ENCODE measurements at places on chromosomes 1 and 21. TPM values are rescaled to one million over a fixed set of nuclear protein-coding genes. Genes with fewer than 3 reads are reported as not detected.
A peak's percentile ranks its signal among the peaks of the same experiment; 100 is the strongest.

Gene SPRR2G
- not detected for total RNA-seq

Gene TNFRSF25
- total RNA-seq, result 0.46 TPM

Gene SLC9A1
- total RNA-seq, result 18.3 TPM

Gene SLC44A3
- total RNA-seq, result not detected

Gene C8B
- total RNA-seq, result not detected

Gene TCHHL1
- not detected for total RNA-seq

- no peaks in the 10 kb centered on the region for H3K4me1 ChIP-seq
- DNase-seq, result no peak
- no peaks in the 10 kb centered on the region for H3K27me3 ChIP-seq
- no peaks in the 10 kb centered on the region for H3K36me3 ChIP-seq
- H3K4me3 ChIP-seq, result no peak overlapping the region
- H3K27ac ChIP-seq, result no peak overlapping the region
These were observed 38.6 kb downstream of the LHX9 start for GRCh38 chr1:197955486-197956394.

- no peaks in the 10 kb centered on the region for H3K4me1 ChIP-seq
- no peak for DNase-seq
- no peak overlapping the region for H3K27ac ChIP-seq
- no peaks in the 10 kb centered on the region for H3K36me3 ChIP-seq
- no peak overlapping the region for H3K4me3 ChIP-seq
- peaks cover 3% of the 10 kb centered on the region for H3K27me3 ChIP-seq
These were observed 33.9 kb upstream of the GRHL3 start for GRCh38 chr1:24285231-24285630.

- H3K4me3 ChIP-seq, result no peak overlapping the region
- H3K4me1 ChIP-seq, result no peaks in the 10 kb centered on the region
- H3K27ac ChIP-seq, result no peak overlapping the region
- no peak for DNase-seq
- no peaks in the 10 kb centered on the region for H3K27me3 ChIP-seq
These were observed 97.6 kb upstream of the VANGL1 start for GRCh38 chr1:115544131-115544530.

DNA sequence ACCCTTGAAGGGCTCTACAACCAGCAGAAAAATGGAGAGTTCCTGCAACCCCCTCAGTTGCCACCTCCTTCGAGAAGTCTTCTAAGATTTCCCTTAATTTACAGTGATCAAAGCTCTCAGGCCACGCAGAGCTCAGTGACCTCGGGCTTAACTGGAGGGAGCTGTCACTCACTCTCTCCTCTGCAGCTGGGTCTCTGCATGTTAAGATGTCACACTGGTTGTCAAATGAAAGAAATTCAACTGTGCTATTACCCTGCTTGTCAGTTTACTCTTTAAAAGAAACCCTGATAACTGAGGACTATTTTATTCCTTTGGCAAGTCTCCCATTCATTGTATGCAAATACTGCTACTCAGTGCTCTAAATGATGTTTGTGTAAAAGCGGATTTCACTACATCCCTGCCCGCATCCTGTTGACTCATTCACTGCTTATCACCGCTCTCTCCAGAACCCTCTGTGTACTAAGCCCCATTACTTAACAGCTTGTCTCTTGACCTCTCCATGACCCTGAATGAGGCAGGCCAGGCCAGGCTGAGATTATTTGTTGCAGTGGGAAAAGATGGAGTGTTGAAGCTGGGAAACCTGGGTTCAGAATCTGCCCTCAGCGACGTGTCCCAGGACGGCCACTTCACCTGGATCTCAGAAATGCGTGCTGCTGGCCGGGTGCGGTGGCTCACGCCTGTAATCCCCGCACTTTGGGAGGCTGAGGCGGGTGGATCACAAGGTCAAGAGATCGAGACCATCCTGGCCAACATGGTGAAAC lies 13.7 kb downstream of the DHRS3 start:
- H3K4me3 ChIP-seq, result no peak overlapping the region
- no peaks in the 10 kb centered on the region for H3K4me1 ChIP-seq
- H3K27ac ChIP-seq, result no peak overlapping the region
- no peak for DNase-seq
- H3K36me3 ChIP-seq, result no peaks in the 10 kb centered on the region

GRCh38 chr1:24235921-24236788 lies 49.1 kb upstream of the IFNLR1 start:
- no peaks in the 10 kb centered on the region for H3K27me3 ChIP-seq
- no peak overlapping the region for H3K27ac ChIP-seq

- H3K4me1 ChIP-seq, result no peaks in the 10 kb centered on the region
- H3K36me3 ChIP-seq, result no peaks in the 10 kb centered on the region
- no peak overlapping the region for H3K27ac ChIP-seq
- DNase-seq, result no peak
- no peak overlapping the region for H3K4me3 ChIP-seq
These were observed 312.7 kb upstream of the C1orf174 start for GRCh38 chr1:4212796-4213195.

DNA sequence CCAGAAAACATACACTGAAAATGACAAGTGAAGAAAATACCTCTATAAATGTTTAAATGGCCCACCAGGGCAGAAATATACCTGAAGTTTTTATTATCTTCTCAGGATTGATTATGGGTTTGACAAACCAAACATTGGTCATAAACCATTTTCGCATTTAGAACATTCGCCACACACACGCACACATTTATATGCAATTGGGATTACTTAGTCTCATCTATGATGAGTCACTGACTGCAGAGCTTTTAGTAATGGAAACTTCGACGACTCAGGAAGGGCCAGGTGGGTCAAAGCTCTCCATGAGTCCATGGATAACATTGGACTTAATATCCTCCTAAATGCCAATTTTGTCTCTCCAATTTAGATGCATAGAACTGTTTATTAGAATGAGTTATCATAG lies 16.9 kb downstream of the NRDC start:
- H3K27ac ChIP-seq, result no peak overlapping the region
- no peak overlapping the region for H3K4me3 ChIP-seq
- DNase-seq, result no peak

DNA sequence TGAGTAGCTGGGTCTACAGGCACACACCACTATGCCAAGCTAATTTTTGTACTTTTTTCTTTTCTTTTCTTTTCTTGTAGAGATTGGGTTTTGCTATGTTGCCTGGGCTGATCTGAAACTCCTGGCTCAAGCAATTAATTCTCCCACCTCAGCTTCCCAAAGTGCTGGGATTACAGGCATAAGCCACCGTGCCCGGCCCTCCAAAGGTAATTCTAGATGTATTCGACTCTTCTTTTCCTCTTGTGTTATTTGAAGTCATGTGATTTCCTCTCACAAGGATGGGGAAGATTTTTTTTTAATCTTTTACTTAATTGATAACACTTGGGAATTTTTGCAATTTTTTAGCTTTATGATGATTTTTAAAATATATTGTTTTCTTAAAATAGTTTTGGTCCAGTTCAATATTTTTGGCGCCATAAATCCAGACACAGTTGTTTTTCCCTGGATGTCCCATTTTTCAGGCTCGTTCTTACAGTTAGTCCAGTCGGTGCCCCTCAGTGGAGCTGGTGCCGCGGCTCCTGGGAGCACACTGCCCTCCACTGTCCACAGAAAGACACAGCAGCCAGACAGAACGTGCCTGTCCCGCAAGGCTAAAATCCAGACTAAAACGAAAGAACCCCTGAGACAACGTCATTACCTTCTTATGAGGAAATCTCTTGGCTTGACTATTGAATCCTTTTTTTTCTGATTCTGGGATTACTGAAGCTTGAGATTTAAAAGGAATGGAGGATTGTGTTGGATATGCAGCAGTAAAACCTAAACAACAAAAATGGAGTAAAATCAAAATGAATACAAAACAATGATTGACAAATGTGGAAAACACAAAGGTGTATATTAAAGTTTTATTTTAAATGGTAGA lies 22.4 kb downstream of the STPG1 start:
- no peak for DNase-seq
- no peaks in the 10 kb centered on the region for H3K36me3 ChIP-seq
- peaks cover 25% of the 10 kb centered on the region for H3K4me1 ChIP-seq
- H3K27ac ChIP-seq, result peak overlapping the region; percentile 85
- H3K4me3 ChIP-seq, result peak overlapping the region; percentile 58
- H3K27me3 ChIP-seq, result no peaks in the 10 kb centered on the region

DNA sequence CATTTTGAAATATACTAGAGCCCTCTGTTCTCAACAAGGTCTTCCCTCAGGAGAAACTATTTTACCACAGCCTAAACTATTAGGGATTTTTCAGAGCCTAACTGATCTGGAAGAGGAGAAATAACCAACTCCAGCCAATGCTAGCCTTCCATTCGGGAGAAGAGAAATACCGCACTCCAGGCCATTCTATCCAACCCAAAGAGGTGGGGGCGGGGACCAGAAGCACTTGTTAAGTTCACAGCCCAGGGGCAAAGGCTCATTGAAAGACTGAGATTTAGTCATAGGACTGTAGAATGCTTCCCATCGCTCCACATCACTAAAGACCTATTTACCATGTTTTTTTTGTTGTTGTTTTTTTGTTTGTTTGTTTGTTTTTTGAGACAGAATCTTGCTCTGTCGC lies 35.4 kb upstream of the SLFNL1 start:
- H3K27me3 ChIP-seq, result no peaks in the 10 kb centered on the region
- no peak overlapping the region for H3K4me3 ChIP-seq
- H3K27ac ChIP-seq, result no peak overlapping the region
- H3K4me1 ChIP-seq, result peaks cover 4% of the 10 kb centered on the region

DNA sequence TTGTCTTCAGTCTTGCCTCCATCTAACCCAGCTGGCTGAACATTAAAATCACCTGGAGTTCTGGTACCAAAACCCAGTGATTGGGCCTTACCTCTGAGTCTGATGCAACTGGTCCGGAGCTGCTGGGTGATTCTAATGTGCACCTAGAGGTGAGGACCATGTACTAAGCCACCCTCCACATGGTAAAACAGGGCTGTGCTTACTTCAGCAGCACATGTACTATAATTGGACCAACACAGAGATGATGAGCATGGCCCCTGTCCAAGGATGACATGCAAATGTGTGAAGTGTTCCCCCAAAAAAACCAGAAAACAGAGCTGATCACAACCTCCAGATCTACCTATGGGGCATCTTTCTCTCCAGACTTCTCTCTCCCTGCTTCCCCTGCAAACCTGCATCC lies 37.0 kb downstream of the ELK4 start:
- no peaks in the 10 kb centered on the region for H3K27me3 ChIP-seq
- H3K4me3 ChIP-seq, result no peak overlapping the region
- DNase-seq, result no peak
- H3K27ac ChIP-seq, result peak overlapping the region; percentile 71
- H3K4me1 ChIP-seq, result peaks cover 44% of the 10 kb centered on the region

DNA sequence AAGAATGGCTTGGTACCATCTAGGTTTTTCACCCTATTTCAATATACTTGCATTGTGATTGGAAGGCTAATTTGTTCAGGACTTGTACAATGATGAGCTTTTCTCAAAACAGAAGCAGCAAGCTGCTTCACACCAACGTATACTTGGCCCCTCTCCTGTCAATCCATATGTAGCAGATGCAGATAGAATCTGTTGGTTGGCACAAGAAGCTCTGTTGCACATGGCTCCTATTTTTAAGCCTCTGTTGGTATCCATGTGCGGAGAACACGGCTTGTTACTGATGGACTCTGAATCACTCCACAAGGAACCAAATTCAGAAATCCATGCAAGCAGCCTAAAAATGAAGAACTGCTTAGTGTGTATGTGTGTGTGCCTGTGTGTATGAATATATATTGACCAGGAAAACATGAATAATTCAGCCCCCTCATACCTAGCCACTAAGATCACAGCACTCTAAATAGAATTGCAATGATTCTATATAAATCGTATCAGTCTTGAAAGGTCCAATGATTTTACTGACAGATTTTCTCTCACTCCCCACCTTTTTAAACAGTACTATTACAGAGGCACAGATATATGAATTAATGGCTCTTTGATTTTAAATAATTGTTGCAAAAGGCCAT lies 258.4 kb upstream of the DPYD start:
- no peak for DNase-seq
- no peak overlapping the region for H3K27ac ChIP-seq
- no peaks in the 10 kb centered on the region for H3K36me3 ChIP-seq
- H3K4me3 ChIP-seq, result no peak overlapping the region

DNA sequence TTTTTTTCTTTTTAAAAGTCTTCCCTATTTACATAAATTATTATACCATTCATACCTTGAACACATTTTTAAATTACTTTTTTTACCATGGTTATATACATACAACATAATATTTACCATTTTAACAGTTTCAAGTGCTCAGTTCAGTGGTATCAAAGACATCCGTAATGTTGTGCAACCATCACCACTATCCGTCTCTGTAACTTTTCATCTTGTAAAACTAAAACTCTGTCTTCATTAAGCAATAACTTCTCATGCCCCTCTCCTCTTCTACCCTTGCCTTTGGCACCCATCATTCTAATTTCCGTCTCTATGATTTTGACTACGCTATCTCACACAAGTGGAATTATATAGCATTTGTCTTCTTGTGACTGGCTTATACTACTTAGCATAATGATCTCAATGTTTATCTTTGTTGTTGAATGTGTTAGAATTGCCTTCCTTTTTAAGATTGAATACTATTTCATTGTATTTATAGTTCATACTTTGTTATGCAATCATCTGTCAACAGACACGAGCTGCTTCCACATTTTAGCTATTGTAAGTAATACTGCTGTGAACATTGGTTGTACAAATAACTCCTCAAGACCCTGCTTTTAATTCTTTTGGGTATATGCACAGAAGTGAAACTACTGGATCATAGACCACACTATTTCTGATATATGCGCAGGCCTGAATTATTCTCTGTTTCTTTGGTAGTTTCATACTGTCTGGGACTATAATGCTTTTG lies 689.5 kb upstream of the NCAM2 start:
- no peak for DNase-seq
- no peak overlapping the region for H3K27ac ChIP-seq
- H3K4me1 ChIP-seq, result no peaks in the 10 kb centered on the region
- no peak overlapping the region for H3K4me3 ChIP-seq

DNA sequence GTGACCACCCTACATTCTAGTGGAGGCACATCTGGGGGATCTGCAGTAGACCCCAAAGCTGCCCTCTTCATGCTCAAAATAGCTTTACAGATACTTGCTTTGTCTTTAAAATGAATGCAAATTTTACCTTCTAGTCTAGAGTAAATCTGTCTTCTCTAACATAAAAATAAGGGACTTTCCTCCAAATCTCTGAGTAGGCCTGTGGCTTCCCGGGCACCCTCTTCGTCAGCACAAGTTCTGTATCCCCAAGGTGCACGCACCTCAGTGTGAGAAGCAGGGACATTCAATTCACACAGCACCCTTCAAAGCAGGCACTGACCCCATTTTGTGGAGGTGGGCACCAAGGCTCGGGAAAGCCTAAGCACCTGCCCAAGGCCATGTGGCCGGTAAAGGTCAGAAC lies 19.0 kb downstream of the MEF2D start:
- H3K4me1 ChIP-seq, result peaks cover 44% of the 10 kb centered on the region
- H3K36me3 ChIP-seq, result peaks cover 63% of the 10 kb centered on the region
- H3K27me3 ChIP-seq, result no peaks in the 10 kb centered on the region
- H3K27ac ChIP-seq, result peak overlapping the region; percentile 75
- H3K4me3 ChIP-seq, result 0 out of 2 replicates have a peak overlapping the region, but pooled peaks have one; percentile 9

- H3K4me3 ChIP-seq, result peak overlapping the region; percentile 39
- peaks cover 26% of the 10 kb centered on the region for H3K4me1 ChIP-seq
- H3K27ac ChIP-seq, result peak overlapping the region; percentile 35
- DNase-seq, result no peak
These were observed 128.8 kb downstream of the ADSS2 start for GRCh38 chr1:244322791-244323521.

GRCh38 chr1:14242123-14242522 lies 356.4 kb upstream of the KAZN start:
- H3K4me3 ChIP-seq, result no peak overlapping the region
- no peaks in the 10 kb centered on the region for H3K27me3 ChIP-seq
- no peaks in the 10 kb centered on the region for H3K4me1 ChIP-seq
- no peaks in the 10 kb centered on the region for H3K36me3 ChIP-seq
- no peak overlapping the region for H3K27ac ChIP-seq

Data from GM12878 (cell line).